ENCODE measurements at places on chromosomes 12 and 14.
A peak's percentile ranks its signal among the peaks of the same experiment; 100 is the strongest.

DNA sequence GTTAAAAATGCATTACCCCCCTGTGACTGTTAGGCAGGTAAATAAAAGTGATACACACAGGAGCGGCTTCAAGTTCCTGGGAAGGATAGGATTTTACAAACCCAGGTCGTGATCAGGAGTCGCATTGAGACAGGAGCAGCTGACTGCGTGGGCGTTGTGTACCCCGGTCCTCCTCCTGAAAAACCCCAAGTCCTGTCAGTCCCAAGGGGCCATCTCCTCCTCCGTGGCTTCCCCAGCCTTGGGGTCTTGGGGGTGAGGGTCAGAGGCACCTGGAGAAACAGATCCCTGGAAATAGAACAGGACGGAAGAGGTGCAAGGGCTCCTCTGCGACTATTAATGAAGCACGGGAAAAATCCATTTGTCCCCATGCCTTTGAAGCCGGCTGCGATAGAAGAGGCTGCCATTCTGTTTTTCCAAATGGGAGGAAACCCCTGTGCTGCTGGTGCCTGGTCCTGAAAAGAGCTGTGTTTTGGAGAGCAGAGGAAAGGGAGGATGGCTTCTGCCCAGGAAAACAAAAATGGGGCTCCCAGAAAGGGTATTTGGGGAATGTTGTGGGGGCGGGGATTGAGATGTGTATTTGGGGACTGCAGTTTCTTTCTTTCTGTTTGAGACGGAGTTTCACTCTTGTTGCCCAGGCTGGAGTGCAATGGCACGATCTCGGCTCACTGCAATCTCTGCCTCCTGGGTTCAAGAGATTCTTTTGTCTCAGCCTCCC, 143.1 kb downstream of the ZNF664 start:
- no peak for DNase-seq

DNA sequence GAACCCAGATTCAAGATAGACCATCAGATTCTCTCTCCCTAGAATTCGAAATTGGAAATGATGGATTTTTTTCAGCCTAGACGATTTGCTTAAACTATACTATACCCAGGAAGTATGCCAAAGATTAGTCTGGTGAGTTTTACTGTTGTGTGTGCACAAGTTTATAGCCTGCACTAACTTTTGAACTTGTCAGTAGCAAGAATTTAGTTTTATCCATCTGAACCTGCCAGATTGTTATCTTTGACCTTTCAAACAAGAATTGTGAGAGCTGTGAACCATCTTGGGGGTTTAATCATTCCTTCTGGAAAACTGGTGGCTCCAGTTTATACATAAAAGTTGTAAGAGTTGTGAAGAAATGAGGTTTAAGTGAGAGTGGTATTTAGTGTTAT, 243.5 kb upstream of the DAAM1 start:
- DNase-seq, result no peak

DNA sequence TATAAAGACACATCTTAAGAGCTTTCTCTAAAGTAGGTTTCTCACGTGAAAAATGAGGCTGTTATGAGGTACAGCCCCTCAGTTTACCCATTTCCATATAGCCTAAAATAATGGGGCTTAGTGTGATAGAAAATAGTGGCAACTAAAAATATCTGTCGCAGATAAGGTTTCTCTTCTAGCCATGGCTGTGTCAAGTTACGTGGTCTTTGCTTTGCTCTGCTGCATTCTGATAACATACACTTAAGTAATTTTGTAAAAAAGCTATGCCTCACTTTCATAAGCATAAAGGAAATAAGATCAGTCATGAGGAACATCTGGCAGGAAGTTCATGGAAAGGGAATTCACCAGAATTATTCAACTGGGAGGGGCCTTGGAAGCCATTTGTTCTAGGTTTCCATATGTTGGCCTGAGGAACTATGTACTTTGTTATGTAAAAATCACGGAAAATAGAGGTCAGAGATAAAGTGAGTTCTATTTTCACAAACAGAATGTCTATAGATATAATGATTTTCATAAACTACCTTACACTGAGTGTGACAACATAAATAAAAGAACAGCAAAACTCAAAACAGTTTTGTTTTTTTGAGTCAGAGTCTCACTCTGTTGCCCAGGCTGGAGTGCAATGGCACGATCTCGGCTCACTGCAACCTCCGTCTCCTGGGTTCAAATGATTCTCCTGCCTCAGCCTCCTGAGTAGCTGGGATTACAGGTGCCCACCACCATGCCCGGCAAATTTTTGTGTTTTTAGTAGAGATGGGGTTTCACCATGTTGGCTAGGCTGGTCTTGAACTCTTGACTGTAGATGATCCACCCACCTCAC, 195.6 kb upstream of the KRR1 start:
- DNase-seq, result peak; percentile 68

DNA sequence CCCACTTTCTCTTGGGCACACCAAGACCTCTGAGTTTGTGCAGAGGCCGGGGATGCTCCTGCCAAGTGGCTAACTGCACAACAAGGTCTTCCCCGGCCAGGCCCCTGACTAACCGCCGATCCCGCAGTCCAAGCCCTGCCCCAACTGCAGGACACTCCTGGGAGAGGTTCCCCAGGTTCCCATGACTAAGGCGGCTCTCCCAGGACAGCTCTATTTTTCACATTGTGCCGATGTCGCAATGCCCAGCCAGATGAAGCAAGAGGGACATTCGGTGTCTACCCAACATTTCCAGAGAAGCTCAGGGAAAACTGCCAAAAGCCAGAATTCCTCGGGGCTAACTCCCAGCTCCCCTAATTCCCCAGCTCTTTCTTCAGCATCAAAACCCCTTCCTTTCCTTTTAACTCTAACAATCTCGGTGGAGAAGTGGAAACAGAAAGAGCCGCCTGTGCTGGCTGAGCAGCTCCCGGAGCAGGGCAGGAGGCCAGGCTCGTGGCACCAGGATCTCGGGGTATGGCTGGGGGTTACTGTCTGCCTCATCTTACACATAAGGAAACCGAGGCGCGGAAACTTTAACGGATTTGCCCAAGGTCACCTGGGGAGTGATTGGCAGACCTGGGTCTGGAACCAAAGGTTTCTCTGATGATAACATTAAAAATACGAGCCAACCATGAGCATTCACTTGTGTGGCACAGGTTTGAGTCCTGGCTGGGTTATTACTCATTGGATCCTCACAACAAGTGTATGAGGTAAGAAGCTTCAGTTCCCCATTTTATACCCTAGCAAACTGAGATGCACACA, 318.2 kb downstream of the BCL11B start:
- DNase-seq, result no peak

GRCh38 chr14:57060276-57060955, 208.3 kb downstream of the EXOC5 start:
- DNase-seq, result no peak

GRCh38 chr14:22177870-22178269, 411.2 kb downstream of the DAD1 start:
- DNase-seq, result peak; percentile 54

- DNase-seq, result no peak
These were observed 418.4 kb upstream of the DCN start for GRCh38 chr12:91601054-91601453.

DNA sequence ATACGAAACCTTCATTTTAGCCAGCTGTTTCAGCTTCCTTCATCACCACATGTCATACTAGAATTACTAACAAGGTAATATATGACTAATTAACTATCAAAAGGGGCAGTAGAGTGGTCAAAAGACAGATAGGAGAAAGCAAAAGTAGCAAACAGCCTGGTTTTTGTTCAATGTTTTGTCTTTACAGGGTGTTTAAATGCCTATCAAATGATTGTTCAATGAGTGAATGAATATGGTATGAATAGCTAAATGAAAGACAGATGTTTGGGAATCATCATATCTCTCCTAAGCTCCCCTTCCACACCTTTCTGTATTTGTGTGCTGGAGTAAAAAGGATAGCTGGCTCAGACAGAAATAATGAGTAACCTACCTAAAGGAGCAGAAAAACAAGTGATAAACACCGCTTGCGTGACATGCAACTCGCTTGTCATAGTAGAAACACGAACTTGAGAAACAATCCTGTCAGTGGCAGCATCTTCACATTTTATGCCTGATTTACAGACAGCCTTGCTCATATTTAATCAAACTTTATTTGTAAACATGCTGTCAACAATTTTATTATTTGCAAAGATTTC, 34.2 kb downstream of the ABCC9 start:
- DNase-seq, result no peak

DNA sequence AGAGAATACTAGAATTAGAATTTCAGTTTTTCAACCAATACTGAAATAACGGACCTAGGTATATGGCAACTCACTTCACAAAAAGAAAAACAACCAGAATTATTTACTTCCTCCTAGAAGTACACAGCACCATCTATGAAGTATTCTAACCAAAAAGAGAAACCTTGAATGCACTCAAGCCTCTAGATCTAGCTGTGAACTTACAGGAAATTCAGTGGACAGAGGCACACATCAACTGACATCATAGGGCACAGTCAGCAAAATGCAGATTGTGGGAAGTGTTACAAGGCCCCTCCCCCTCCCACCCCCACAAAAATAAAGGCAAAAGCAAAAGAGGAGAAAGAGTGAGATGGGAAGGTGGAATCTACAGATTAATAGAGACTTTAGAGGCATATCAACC, 102.4 kb downstream of the TMTC1 start:
- DNase-seq, result no peak

DNA sequence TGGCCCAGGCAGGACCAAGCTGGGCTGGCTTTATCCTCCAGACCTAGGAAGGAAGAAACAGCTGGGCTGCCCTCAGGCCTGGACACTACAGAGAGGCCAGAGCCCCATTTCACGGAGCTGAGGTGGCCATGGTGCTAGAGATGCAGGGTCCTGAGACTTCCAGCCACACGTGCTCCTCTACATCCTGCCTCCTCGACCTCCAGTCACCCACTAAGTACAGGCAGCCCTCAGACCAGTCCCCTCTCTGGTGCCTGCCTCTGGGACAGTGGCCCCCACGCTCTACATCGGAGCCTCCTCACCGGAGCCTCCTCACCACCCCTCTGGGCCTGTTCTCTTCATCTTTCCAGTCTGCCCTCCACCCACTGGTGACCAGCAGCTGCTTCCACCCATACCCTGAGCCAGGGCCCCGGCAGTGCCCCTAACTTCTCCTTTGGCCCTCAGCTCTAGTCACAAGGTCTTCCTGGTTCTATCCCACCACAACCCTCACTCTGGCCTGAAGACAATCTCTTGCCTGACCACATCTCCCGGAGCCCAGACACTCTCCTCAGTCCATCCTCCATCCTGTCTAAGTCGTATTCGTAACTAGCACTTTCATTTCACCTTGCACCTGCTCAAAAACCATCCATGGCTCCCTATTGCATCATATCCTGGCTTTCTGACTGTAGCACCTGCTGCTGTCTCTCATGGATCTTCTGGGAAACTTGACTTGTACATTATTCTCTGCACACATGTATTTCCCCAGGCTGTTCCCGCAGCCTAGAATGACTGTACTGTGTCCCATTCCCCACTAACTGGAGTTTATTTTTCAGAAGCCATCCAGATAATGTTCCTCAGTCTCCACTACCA, 43.9 kb downstream of the DIO3 start:
- DNase-seq, result no peak

DNA sequence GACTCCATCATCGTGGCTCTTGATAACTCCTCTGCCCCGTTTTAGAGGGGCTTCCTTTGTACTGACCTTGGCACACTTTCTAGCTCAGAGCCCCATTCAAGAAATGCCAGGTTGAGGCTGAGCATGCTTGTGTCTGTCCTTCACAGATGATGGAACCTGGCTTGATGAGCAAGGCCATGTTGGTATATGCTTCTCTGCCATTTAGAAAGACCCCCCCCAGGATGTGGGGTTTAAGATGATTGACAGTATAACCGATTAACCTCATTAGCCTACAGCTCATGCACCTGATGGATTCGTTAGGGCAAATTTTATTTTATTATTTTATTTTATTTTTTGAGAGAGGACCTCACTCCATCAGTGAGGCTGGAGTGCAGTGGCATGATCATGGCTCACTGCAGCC, 21.0 kb downstream of the BATF start:
- DNase-seq, result no peak

- DNase-seq, result no peak
These were observed 7.7 kb downstream of the RACGAP1 start for GRCh38 chr12:50017641-50018040.

DNA sequence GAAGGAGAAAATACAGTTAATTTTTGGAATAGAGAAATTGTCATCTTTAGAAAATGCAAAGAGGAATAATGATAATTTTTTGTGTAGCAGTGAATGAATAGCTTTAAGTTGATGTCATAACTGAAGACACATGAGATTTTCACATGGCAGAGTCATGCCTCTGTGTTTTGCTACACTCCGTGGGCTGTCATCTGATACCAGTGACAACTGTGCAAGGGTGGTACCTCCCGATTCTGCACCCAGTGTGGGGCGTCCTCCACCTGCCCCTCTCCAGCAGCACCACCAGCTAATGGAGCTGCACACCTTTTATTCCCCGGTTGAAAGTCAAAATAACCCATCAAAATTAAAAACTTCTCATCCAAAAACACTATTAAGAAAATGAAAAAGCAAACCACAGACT, 47.2 kb downstream of the ANKRD9 start:
- no peak for DNase-seq

- no peak for DNase-seq
These were observed 13.6 kb downstream of the YARS2 start for GRCh38 chr12:32742133-32742532.

GRCh38 chr14:71554959-71555612, 377.1 kb upstream of the RGS6 start:
- no peak for DNase-seq

- DNase-seq, result no peak
These were observed 32.6 kb downstream of the COCH start for GRCh38 chr14:30906752-30907658.

- DNase-seq, result no peak
These were observed 306.6 kb upstream of the ATP2B1 start for GRCh38 chr12:90015228-90015627.

DNA sequence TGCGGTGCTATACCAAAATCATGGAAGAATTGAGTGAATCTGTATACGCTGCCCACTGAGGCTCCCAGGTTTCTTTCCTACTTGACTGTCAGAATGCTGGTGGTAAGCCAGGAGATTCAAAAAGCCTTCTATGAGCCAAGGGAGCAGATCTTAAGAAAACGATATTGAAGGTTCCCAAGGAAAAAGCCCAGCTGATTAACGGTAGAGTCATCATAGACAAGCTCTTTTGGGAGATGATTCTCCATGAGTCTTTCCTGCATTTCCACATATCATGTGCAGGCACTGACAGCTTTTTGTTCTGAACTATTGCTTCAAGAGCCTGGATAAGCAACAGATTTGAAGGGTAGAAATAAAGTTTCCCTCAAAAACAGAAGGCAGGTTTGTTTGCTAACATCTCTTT, 17.5 kb downstream of the SLC35F4 start:
- no peak for DNase-seq

DNA sequence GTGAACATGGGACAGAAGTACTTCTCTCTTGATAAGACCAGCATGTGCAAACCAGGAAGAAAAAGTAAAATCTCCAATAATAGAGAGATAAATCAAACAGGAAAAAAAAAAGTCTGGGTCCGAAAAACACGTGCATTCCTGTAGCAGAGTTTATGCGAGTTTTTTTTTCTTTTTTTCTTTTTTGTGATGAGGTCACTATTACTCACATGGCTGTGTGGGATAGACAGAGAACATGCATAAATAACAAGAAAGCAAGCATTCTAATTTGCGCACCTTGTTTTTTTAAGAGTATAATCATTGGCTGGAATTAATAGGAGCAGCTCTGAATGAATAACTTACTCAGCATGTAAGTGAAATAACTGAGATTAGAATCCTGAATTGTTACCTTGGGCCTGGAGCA, 91.9 kb upstream of the CPM start:
- DNase-seq, result no peak

All from brain microvascular endothelial cell (primary cell).